Mammary epithelial cell (primary cell): ENCODE measurements at places on chromosomes 7 and 10.

- DNase-seq = no peak
Measured at GRCh38 chr7:791519-791918, 40.8 kb upstream of the SUN1 start.

DNA sequence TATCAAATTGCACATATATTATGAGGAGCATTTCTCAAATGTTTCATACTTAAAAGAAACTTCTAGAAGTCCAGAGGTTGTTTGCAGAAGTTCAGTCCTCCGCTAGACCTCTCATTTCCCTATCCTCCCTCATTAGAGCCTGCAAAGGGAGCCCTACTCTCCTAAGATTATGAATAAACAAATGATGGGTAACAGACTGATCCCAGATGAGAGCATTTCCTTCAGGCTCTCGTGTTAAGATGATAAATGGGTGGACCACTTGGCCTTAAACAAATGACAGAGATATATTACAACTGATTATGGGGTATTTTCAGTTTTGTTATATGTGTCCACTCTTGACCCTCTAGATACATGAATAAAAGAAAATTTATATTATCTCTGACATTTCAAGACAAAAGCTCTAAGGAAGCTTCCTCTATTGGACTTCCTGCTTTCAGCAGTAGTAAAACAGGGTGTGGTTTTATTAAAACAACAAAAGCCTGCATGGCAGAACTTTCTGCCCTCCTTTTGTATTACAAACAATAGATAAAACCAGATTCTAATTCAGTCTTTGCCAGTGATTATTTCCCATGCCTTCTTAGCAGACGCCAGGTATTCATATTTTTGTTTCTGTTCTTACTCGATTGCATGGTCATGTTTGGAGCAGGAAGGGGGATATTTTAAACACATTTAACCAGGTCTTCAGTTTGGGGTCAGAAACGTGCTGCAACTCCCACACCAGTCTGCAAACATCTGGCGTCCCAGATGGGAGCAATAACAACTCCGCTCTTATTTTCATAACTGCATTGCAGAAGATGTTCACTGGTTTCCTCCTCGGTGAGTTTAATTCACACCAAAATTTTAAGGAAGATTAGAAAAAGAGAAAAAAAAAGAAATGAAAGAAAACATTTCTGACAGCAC is 52.4 kb upstream of the FAM204A start:
- DNase-seq = no peak

- peak; percentile 35 for DNase-seq
Measured at GRCh38 chr10:95406651-95407280, 116.0 kb upstream of the PDLIM1 start.

DNA sequence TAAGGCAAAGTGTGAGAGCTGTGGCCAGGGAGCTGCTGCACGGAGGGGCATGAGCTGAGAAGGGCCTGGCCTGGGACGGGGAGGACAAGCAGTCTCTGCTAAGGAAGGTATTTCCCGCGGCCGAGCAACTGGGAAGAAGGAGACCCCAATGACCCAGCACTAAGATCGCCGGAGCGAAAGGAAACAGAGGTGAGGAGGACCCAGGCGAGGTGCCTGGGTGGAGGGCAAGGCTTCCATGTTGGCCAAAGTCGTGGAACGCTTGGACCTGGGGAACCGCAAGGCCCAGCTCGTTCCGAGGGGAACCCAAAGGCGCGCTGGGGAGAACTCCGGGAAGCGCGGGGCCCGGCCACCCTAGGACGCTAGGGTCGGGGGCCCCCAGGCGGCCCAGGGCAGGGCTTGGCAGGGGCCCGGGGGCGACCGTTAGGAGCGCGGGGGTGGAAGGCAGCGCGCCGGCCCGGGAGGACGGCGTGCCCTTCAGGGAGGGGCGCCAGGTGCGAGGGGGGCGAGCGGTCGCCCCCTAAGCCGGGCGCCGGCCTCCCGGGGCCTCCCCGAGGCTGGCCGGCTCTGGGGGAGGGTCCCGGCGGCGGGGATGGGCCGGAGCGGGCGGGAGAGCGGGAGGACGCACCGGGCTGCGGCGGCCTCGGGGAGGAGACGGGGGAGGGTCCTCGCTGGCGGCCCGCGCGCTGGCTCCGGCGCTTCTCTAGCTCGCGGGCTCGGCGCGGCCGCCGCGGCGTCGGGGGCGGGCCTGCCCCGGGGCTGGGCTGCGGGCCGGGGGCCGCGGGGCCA is 545 bp downstream of the GIGYF1 start:
- DNase-seq = no peak

DNA sequence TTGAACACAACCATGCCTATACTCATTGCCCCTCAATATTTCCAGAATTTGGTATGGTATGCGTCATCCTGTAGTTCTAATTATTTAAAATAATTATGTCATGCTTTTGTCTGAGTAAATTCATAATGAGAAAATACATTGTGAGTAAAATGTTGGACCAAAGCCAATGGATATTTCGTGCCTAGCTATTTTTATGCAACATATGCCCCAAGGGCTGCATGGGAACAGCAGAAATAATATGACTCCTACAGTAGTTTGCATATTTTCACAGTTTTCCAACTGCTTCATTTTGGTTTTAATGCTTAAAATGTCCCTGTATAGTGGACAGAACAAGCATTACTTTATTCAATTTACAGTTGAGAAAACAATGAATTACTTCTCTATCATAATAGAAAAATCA is 1115.6 kb upstream of the GHITM start:
- peak; percentile 52 for DNase-seq

DNA sequence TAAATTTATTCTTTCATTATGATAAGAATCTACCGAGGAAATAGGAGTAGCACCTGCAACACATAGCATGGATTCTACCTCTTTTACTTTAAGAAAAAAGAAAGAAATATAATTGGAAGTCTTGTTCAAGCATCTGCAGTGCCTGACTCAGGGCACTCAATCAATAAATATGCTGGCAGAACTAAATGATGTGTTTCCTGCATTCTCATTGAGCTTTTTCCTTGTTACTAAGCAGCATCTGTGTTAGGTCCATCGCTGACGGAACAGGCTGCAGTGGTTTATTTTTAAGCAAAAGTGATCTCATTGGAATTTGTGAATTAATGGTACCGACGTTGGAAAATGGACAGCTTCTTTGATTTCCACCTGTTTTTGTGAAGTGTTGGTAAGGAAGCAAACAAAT is 417.5 kb downstream of the DPP6 start:
- no peak for DNase-seq

DNA sequence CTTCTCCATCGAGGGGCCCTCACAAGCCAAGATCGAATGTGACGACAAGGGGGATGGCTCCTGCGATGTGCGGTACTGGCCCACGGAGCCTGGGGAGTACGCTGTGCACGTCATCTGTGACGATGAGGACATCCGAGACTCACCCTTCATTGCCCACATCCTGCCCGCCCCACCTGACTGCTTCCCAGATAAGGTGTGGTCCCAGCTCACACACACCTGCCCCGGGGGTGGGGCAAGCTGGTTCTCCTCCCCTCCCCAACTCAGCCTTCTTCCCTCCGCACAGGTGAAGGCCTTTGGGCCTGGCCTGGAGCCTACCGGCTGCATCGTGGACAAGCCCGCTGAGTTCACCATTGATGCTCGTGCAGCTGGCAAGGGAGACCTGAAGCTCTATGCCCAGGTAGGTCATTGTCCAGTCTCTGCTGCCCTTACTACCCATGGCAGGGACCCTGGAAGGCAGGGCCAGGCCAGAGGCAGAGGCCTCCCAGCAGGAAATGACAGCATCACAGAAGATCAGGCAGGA is 11.0 kb downstream of the FLNC start:
- no peak for DNase-seq

DNA sequence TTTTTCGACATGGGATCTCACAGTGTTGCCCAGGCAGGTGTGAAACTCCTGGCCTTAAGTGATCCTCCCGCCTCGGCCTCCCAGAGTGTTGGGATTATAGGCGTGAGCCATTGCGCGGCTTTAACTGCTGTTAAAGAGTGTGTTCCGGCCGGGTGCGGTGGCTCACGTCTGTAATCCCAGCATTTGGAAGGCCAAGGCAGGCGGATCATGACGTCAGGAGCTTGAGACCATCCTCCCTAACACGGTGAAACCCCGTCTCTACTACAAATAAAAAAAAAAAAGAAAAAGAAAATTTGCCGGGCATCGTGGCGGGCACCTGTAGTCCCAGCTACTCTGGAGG is 1.1 kb downstream of the RABGEF1 start:
- DNase-seq = peak; percentile 34

GRCh38 chr7:2104716-2105115 is 128.0 kb downstream of the MAD1L1 start:
- no peak for DNase-seq

DNA sequence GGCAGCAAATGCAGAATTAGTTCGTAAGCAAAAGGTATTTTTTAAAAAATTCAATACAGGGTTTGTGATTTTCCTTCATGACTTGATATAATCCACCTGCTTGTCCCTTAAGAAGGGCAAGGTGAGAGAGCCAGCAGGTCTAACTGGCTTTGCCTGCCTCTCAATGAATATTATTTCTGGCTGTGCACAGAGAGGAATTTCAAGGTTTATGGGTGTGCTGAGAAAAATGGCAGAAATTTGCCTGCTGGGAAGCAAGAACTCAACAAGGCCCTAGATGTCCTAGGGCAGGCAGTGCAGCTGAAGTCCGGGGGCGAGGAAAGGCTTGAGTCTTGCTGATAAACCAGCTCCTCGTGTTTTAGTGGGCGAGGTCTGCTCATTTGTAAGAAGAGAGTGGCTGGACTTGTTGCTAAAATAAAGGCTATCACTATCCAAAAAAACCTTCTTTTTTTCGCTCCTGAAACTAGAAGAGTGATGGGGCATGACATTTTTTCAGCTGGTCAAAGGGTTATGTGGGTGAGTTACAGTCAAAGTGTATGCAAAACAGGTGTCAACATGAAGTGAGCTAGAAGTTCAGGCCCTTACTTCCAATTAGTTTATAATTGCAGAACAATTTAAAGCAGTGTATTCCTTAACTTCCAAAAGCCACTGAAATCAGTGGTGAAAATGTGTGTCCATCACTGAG is 385.8 kb upstream of the KLF6 start:
- DNase-seq = no peak

DNA sequence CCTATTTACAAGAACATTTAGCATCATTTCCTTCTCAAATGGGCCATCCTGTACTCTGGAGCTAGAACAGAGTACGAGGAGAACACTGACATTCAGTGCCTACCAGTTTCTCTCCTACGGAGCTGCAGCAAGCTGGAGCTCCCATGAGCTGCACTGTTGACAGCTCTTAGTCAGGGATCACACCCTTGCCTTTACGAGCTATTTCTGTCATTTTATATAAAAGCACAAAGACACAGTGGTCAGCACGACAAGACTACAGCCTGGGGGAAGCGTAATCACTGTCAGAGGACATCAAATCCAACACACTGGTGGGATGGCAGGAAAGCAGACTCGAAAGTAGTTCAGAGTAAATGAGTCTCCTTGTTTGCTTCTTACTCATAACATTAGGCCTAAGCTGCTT is 2.7 kb downstream of the CDCA7L start:
- DNase-seq = no peak

DNA sequence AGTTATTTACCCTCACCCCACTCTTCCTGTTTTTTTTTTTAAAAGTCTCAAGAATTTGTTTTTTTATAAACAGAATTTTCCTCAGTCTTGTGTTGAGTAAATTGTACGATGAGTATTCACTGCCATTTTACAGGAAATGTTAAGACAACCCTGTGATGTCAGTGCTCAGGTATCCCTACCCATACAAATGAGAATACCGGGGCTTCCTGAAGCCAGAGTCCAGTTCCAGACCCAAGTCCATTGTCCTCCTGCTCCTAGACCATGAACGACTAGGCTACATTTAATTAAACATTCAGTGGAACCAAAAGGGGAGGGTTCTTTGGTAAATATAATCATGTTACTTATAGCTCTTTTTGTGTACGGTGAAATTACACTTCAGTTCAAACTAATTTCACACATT is 79.2 kb downstream of the GNAI1 start:
- DNase-seq = no peak

GRCh38 chr7:114419441-114420272 is 5.0 kb downstream of the FOXP2 start:
- DNase-seq = no peak

- no peak for DNase-seq
Measured at GRCh38 chr10:53422223-53422888, 649.8 kb upstream of the MBL2 start.
